ENCODE measurements at places on chromosomes 11 and 22. TPM values are rescaled to one million over a fixed set of nuclear protein-coding genes. Genes with fewer than 3 reads are reported as not detected.

GTSE1 gene
- 3.1 TPM for total RNA-seq

APOA1 gene
- total RNA-seq = not detected

TENM4 gene
- total RNA-seq = 6.8 TPM

OR51T1 gene
- total RNA-seq = not detected

KDM4E gene
- total RNA-seq = not detected

LGALS1 gene
- total RNA-seq = 646 TPM

TRIM48 gene
- not detected for total RNA-seq

TUBA8 gene
- total RNA-seq = 0.39 TPM

XKR3 gene
- total RNA-seq = not detected

MFNG gene
- not detected for total RNA-seq

ST14 gene
- total RNA-seq = 0.11 TPM

ARL2 gene
- total RNA-seq = 96.4 TPM

SYNGR1 gene
- total RNA-seq = 44.4 TPM

POU2AF2 gene
- not detected for total RNA-seq

TMPRSS13 gene
- total RNA-seq = 1.3 TPM

CLMP gene
- total RNA-seq = under 0.01 TPM

All from placental epithelial cell (primary cell).